CD4-positive, alpha-beta T cell treated with Interleukin-10 for 1 hour (primary cell): ENCODE measurements at places on chromosomes 7 and 10.

DNA sequence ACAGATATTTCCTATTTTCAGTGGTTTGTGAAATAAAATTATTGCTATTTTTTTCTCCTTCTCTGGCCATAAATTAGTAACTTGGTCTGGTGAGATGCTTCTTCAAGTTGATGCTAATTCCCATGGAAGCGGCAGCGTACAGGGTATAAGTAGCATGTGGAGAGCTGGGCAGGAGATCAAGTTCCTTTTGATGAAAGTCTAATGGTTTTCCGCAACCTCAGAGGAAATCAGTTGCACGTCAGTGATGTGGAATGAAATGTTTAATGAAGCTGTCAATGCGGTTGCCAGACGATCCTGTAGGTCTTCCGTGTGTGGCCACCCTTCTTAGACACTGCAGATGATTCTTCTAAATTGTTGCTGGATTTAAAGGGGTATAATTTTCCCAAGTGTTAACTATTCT is 236.4 kb upstream of the GRM3 start:
- no peak for DNase-seq

- DNase-seq: peak; percentile 33
Measured at GRCh38 chr7:36283711-36284130, 105.9 kb upstream of the ANLN start.

DNA sequence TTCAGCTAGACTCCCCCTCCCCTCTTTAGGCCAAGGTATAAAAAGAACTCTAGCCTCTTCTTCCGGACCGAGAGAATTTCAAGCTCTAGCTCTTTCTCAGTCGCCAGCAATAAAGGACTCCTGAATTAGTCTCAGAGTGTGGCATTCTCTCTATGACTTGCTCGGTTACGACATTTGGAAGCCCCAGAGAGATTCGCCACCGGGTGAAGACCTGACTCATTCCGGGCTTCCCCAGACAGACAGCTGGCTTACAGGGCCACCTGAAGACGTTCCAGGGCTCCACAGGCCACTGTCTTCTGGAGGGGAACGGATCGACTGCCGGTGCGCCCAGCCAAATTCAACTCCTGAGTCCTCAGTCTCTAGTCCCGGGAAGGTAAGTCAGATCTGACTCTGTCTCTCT is at the start of gene AKR1B15:
AKR1B15 (plus strand) TSS at position 234 of the 400 bp plus-strand sequence. CDS start 15,510 bp downstream, outside the sequence.
- no peak for DNase-seq

GRCh38 chr7:46786221-46786954 is 795.5 kb downstream of the TNS3 start:
- no peak for DNase-seq

GRCh38 chr10:29681676-29682448 is 47.1 kb upstream of the SVIL start:
- DNase-seq: peak; percentile 82

DNA sequence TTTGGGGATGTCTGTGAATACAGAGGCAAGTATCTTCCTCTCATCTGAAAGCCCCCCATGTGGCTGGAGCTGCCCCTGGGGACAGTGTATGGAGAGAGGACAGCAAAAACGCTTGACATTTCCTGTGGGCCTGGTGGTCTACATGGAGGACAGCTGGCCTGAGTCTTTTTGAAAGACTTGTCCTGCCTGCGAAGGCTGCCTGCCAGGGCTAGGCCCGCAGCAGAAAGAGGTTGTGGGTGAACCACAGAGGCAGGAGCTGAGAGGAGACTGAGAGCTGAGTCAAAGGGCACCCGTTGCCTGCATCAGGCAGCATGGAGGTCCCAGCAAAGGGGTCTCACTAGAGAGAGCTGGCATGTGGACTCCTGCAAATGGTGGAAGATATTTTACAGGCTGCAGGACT is 66.4 kb downstream of the KAT6B start:
- no peak for DNase-seq

GRCh38 chr10:10792681-10793080 is 225.0 kb upstream of the CELF2 start:
- DNase-seq: no peak

DNA sequence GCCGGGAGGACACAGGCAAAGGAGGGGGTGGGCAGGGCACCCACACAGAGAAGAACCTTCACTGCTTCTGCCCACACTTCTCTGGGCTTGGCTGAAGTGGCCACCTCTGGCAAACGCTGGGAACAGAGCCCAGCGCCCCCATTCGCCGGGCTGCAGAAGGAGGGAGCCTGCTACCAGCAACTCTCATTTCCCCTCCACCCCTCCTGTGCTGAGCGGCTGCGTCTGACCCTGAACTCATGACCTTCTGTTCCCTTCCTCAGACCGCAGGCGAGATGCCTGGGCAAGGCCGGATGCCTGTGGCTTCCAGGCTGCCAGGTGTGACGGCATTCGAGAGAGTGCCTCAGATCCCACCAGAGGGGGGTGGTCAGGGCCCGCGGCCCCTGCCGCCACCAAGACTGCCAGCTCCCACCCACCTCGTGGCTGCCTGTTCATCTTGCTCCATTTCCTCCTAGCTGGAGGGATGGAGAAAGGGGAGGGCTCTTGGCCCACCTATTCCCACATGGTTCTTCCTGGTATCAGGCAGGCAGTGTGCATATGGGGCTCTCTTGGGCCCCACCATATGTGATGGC is 19.8 kb downstream of the DNAJB12 start:
- DNase-seq: peak; percentile 89

- DNase-seq: peak; percentile 52
Measured at GRCh38 chr10:74738985-74739567, 87.3 kb upstream of the KAT6B start.

DNA sequence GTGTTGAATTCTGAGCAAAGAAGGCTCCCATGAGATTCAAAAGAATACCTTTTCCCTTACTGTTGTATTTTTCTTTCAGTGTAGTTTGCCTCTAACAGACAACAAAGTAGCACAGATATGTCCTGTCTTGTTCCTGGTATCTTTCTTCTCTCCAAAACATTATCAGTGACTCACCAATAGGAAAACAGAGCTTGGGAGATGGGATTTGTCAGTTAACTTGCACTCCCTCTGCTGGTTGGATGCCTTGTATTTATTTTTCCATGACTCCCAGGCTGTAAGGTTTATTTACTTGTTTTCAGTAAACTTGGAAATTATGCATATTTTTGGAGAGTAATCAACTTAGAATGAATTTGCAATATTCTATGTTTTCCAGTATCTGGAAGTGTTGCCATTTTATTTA is 129.7 kb downstream of the SAMD9 start:
- no peak for DNase-seq

GRCh38 chr7:55173671-55174070 is 154.9 kb downstream of the EGFR start:
- no peak for DNase-seq

DNA sequence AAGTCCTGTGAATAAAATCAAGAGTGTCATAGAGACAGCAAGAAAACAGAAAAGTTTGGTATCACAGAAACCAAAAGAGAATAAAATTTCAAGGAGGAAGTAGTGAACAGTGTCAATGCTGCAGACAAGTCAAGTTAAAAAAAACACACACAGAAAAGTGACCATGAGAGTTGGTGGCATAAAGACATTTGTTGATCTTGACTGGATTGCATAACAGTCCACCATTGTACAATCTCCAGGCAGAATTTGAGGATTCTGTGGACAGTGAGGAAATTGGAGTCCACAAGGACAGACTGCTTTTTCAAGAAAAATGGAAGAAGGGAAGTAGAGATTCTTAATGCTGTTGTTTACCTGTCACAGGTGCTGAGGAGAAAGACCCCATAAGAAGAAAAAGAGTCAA is 412.5 kb downstream of the PLXDC2 start:
- no peak for DNase-seq

GRCh38 chr10:31929261-31930022 is 811 bp upstream of the ARHGAP12 start:
- peak; percentile 31 for DNase-seq

DNA sequence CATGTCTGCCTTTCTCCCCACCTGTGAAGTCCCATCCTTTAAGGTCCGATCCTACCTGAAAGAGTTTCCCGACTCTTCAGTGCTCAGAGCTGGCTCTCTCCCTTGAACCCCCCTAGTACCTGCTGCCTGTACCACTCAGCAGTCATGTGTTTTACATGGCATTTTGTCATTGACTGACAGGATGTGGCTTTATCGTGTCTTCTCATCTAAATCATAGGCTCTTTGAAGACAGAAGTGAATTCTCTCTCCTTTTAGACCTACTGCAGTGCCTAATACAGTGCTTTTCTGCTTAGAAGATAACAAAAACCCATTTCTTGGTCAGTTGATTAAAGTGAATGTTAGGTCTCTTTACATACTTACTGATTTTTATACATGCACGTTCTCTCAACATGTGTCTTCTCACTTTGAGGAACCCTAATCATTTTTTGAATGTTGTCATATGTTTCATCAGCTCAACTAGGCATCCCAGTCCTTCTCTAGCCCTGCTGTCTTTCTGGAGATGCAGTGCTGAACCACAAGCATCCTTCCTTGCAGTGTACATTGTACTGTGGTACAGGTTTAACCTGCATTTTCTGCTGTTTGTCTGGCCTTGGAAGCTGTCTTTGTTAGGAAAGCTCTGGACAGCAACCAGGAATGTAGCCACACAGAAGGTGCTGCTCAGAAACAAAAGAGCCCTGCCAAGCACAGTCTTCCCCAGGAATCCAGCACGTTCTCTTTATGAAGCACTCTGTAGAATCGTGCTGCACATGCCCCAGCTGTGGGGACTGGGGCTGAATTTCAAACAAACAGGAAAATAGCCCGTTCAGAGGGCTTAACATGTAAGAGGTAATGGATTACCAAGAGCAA is 28.1 kb upstream of the LRRC4 start:
- DNase-seq: peak; percentile 49

GRCh38 chr7:77831481-77831880 is 32.9 kb downstream of the PHTF2 start:
- peak; percentile 5 for DNase-seq

DNA sequence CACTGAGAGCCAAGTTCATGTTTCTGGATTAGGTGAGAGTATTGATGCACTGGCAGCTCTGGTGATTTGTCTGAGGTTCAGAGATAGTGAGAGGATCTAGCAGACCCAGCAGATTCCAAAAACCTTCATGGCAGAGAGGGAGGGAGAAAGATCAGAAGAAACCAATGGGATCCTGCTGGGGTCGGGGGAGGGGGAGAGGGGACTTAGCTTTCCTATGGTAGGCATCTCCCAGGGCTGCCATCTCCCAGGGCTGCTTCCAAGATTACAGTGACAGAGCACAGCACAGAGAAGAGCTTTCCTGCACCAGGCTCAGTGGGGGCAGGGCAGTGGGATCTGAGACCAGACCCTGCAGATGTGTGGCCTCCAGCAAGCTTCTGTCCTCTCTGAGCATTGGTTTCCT is 76.8 kb upstream of the GDF10 start:
- DNase-seq: no peak

DNA sequence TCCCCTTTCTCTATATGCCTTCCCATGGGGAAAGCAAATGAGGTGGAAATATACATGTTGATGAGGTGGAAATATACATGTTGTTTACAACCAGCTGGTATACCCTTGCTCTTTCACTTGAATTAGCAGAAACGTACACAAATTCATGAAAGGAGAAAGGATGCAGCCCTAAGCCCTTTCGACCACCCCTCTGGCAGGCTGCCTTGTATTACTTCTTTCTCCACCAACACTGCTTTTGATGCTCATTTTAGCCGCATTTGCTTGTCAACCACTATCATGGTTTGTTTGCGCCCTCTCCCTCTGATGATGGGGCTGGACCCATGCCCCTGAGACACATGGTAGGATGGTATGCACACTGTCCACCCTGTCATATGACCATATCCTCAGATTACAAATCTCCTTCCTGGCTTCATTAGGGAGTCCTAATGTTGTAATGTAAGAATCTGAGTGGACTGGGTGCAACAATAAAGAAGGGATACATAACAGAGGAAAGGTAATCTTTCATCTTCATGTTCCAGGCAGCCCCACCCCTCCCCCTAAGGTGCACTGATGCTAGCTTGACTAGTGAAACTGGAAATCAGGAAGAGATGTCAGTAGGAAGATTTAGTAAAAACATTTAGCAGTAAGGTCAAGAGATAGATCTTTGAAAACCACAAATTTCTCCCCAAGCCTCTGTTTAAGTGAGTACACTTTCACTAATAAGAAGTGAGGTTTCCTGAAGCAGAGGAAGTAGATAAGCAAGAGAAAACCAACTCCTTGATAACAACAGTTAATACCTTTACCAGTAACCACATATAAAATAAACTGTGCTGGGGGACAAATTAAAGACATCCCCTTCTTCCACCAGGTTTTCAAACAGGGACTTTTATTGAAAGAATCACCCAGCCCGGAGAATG is 536.8 kb upstream of the NRP1 start:
- DNase-seq: no peak

DNA sequence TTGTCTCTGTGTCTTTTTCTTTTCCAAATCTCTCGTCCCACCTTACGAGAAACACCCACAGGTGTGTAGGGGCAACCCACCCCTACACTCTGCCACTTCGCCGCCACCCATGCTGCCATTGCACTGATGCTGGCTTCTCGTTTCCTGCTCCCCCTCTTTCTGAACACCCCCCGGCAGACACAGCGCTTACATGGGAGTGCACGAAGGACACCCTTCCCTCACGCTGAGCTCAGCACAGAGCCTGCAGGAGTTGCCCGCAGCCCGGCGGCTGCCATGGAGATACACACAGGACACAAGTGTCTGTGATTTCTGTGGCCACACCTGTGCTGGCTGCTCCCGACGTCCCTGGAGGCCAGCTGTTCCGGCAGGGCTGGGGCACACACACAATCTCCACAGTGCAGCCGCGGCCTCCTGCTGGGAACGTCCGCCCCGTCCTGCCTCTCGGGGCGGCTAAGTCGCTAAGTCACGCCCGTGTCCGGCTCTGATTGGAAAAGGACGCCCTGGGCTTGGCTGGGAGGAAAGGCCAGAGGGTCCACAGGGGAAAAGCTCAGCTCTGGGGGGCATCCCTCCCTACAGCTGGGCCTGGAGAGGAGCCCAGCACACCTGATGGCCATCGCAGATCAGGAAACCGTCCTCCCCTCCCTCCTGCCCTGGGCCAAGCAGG is 349.8 kb downstream of the PTPRN2 start:
- no peak for DNase-seq

DNA sequence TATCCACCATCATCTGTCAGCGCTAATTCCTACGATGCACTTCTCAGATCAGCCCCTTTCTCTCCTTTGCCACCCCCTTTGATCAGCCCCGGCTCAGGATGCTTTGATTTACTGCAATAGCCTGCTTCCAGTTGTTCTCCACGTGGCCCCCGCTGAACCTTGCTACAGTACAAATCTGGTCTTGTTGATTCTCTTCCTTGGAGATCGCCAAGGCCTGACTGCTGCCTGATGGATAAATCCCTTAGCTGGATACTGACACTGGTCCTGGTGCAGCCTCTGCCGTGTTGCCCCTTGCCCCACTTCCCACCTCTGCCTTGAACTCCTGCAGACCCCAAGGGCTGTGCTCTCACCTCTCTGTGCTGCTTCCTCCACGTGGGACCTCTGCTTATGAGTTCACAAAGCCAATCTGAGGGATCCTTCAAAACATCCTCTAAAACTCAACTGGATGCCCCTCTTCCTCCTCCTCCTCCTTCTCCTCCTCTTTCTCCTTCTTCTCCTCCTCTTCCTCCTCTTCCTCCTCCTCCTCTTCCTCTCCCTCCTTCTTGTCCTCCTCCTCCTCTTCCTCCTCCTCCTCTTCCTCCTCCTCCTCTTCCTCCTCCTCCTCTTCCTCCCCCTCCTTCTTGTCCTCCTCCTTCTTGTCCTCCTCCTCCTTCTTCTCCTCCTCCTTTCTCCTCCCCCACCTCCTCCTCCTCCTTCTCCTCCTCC is 15.3 kb downstream of the PLXNA4 start:
- no peak for DNase-seq

- no peak for DNase-seq
Measured at GRCh38 chr10:85786401-85786899, 580.1 kb downstream of the GRID1 start.
